Activated gamma-delta T cell treated with Interleukin-2 at 50 U/mL for 16 hours (primary cell): ENCODE measurements at places on chromosomes 6 and 20.

- no peak for DNase-seq
Observed at GRCh38 chr20:1766731-1767130, 109.2 kb upstream of the SIRPG start.

DNA sequence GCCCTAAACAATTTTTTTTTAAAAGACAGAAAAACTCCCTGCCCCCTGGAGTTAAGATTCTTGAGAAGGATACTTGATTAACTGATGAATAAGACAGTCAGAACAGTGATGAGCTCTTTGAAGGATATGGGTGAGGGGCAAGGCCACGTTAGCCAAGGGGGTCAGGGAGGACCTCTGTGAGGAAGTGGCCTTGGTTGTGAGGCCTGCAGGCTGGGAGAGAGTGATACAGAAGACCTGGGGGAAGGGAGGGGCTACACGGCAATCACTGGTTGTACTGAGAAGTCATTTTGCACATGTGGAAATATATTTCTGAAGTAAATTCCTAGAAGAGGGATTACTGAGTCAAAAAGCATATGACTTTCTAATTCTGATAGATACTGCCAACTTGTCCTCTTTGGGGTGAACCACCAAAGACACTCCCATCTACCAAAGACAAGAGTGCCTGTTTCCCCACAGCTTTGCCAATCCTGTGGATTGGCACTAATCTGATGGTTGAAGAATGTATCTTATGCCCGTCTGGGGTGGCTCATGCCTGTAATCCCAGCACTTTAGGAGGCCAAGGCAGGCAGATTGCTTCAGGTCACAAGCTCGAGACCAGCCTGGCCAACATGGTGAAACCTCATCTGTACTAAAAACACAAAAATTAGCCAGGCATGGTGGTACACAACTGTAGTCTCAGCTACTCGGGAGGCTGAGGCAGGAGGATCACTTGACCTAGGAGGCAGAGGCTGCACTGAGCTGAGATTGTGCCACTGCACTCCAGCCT lies 22.3 kb upstream of the BCAS4 start:
- DNase-seq: no peak

- no peak for DNase-seq
Observed at GRCh38 chr6:50097966-50098640, 48.4 kb upstream of the DEFB112 start.

GRCh38 chr20:29497261-29497671 lies 1760.2 kb upstream of the DEFB115 start:
- no peak for DNase-seq

GRCh38 chr6:128067446-128068118 lies 166.7 kb upstream of the THEMIS start:
- DNase-seq: no peak

DNA sequence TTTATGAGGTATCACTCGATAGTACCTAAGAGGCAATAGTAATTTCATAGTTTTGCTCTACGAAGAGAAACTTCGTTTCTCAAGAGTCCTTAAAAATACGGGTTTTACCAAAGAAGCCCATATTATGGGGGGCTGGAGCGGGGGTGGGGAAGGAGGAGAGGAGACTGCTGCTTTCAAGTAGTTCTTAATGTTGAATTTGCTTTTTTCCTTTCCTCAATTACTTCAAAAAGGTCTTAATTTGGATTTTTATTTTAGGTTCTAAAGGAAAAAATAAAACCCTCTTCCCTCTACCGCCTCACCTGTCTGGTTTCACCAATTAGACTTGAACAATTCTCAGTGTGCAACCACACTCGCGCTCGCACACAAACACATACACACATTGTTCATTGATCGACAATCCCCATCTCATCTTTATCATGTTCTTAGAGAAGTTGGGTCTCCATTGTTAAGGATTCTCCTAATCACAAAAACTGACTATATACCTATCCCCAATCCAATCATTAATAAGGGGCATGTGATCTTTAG lies 97.2 kb downstream of the HFE start:
- no peak for DNase-seq
